ENCODE measurements at places on chromosomes 3 and 15.

DNA sequence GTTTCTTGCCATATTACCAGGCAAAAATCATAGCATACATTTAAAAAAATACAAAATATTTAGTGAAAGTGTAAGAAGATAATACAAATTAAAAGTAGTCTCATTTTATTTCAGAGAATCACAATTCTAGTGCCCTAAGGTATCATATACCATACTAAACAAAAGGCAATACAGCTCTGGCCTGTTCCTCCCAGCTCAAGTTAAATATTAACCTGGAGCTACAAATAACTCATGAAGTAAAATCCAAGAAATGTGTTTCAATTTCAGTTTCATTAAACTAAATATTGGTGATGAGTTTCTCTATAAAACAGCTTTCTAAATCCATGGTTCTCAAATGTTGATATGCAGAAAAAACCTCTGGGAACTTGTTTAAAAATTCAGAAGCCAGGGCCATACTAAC, 67.7 kb downstream of the INO80 start:
- no peak for DNase-seq

DNA sequence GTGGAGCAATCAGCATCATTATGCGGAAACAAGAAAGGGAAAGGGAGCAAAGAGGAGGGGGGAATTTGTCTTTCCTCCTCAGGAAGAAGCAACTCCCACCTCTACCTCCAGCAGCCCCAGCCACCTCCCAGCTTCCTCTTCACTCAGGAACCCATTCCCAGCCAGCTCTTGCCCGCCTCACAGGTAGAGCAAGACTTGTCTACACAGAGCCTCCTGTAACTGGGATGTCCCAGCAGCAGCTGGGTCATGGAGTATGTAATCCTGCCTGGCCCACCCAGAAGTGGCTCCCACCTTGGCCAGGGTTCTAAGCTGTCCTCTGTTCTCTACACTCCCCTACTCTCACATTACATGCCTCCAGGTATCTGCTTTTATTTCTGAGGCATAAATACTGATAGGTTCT, 14.0 kb downstream of the IGDCC3 start:
- no peak for DNase-seq

DNA sequence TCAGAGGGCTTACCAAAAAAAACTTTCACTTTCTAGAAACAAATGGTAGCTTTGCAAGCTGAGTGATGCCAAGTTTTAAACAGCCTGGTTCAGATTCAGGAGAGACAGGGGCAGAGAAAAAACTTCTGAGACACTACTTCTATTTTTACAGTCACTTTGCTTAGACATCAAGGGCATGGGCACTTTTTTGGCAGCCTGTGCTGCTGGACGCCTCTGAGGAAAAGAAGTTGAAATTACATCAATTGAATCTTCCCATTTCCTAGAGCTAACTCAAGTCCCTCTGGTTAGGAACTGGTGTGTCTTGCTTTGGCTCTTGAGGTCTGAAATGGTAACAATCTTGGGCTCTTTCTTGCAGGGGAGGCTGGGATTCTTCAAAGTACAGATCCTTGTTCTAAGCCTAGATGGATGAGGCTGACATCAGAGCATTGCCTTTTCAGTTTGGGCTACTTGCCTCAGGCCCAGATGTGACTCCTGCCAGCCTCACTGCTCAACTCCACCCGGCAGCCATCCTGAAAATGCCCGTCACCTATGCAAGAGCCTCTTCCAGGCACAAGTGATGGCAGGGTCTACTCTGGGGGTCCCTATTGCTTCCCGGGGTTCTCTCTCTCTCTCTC, 357.5 kb downstream of the FOXP1 start:
- DNase-seq = no peak

DNA sequence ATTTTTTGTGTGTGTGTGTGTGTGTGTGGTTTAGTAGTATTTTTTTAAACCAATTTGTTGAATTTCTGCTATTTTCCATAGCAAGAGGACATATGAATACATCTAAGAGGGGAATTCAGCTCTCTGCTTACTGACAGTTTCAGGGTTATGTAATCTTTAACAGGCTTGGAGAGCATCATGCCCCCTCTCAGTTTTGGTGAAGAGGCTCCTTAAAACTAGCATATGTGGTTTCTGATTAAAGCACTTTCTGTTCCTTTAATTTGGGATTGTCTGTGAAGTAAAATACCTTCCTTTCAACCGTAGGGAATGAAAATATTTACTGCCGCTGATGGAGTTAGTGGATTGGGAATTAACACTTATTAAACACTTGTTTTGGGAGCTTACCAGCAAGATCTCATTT, 19.4 kb upstream of the NFKBIZ start:
- DNase-seq = no peak

DNA sequence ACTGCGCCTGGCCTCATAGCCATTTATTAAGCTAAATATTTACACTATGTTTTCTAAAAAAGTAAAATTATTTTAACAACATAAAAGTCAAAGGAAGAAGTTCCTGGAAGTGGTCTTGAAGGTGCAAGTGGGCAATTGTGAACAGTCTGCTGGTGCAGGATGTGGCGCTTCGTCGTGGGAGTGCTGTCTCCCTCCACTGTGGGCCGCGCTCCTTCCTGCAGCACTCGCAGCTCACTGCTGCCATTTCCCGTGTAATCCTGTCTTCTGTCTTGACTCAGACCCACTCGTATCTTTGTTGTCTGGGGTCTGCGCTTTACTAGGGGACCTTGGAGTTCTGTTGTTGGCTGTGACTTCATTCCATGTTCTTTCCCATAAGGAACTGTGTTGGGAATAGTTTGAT, 56.3 kb downstream of the APBA2 start:
- DNase-seq = no peak

GRCh38 chr15:96421178-96421601, 90.7 kb downstream of the NR2F2 start:
- DNase-seq = no peak

- no peak for DNase-seq
Measured at GRCh38 chr3:151460228-151460627, 633 bp downstream of the IGSF10 start.
